ENCODE measurements at places on chromosomes 2 and 18.

DNA sequence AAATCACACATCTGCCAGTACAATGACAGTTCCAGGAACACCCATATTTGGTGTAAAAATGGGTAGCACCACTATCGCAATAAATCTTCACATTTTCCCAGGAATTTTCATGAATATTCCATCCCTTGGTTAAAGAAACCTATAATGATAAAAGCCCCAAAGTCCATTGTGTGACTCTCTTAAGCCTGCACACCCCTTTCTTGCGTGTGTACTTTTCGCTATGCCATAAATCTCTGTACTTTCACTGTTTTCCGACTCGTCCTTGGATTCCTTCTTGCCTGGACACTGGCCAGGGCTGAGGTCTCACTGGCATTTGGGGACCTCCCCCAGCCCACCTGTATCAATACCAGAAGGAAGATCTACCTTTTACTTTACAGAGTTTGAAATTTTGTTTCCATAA lies 172.3 kb downstream of the RNF152 start:
- no peak for DNase-seq

DNA sequence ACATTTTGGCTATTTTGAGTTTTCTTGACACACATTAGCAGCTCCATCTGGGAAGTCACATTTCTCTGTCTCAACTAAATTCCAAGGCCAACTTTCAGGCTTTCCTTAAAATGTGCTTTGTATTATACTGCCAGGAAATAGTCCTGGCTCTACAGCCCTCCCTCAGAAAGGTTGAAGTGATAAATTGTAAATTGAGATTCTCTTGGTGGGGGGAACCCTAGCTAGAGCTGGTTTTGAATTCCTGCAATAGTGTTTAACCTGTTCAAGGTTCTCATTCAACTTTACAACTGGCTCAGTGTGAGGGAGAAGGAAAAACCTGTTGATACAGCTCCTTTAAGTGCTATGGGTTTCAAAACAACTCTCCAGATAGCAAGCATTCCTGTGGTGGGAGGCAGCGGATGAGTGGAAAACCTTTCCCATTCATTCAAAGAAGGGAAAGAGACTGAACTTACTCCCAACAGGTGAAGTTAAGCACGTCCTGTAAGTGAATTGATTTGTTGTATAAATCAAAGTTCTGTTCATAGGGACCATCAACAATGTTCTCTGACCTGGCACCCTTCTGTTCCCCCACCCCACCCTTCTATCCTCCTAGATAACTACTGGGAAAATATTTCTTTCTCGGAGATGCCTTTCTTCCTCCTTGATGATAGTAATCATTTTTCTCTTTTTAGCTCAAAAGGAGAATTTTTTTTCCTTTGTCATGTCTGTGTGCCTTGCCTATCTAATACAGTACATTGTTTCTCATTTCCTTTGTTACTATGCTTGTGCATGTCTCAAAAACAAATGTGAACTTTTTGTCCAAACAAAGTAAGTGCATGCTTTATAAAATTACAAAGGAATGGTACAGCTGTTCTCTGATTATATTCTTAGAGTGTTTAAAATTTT lies 44.2 kb upstream of the SLC39A10 start:
- no peak for DNase-seq

DNA sequence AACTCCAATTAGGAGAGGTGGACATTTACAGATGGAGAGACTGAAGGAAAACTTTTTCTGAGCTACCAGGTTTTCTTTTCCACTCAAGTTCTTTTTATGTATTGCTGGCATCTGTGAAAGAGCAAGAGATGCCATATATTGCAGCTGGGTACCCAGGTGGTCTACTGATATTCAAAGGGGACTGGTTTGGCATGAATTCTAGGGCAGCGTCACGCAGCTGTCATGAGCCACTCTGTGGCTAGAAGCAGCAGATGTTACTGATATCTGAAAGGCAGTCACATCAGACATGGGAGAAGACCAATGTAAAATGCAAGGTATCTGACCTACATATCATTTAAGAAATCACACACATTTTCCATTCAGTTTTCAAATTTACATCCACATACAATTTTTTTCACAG lies 408.8 kb downstream of the GALNT13 start:
- no peak for DNase-seq

DNA sequence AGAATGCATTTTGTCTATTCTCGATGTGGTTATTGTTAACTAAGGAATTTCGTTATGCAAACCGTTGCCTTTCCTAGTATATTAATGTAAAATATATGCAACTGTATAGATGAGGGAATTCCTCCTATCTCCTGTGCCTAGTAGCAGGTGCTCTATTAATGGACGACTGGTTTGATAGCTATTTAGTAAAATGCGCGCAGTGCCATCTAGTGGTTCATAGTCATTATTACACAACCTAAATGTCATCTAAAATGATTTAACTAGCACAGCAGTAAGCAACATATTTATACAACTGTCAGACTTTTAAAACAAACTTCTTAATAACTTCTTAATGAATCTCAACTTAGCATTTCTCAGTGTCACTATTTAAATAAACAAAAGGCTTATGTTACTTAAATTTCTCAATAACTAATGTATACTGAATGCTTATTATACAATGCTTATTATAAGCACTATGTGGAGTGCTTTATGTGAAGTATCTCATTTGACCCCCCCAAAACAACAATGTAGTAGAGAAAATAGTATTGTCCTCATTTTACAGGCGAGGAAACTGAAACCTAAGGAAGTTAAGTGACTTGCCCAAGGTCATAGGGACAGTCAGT lies 77.9 kb downstream of the DTNA start:
- peak; percentile 84 for DNase-seq

- peak; percentile 14 for DNase-seq
Measured at GRCh38 chr2:58449286-58450010, 208.3 kb upstream of the FANCL start.

GRCh38 chr2:233199870-233200269 lies 51.6 kb upstream of the ATG16L1 start:
- no peak for DNase-seq

DNA sequence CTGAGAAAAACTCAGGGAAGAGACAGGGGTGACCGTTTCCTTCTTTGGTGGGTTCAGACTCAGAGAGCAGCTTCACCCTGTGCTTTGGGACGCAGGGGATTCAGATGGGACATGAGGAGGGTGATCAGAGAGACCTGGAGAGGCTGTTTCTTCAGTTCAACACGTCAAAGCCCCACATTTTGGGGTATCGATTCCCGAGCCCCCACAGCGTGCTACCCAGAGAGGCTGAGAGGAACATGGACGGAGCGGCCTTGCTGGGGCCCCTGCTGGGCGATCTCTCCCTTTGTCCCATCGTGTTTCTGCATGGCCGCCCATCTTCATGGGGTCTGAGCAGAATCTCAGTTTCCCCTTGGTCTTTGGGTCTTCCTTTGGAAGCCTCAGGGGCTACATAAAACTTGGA lies 38.2 kb upstream of the PXDN start:
- DNase-seq, result no peak

- DNase-seq, result no peak
Measured at GRCh38 chr2:205613970-205614559, 68.2 kb upstream of the NRP2 start.

GRCh38 chr2:47035615-47036488 lies 119.3 kb downstream of the STPG4 start:
- DNase-seq, result no peak

GRCh38 chr2:80894486-80894885 lies 589.9 kb upstream of the LRRTM1 start:
- DNase-seq, result no peak

GRCh38 chr2:11430729-11431128 lies 35.2 kb downstream of the E2F6 start:
- DNase-seq, result no peak

GRCh38 chr18:62282188-62282629 lies 42.9 kb upstream of the TNFRSF11A start:
- no peak for DNase-seq

DNA sequence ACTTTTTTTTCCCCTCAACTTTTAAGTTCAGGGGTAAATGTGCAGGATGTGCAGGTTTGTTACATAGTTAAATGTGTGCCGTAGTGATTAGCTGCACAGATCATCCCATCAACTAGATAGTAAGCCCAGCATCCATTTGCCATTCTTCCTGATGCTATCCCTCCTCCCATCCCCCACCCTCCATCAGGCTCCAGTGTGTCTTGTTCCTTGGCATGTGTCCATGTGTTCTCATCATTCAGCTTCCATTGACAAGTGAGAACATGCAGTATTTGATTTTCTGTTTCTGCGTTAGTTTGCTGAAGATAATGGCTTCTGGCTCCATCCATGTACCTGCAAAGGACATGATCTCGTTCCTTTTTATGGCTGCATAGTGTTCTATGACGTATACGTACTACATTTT lies 47.2 kb upstream of the STON1 start:
- no peak for DNase-seq

- DNase-seq, result peak; percentile 49
Measured at GRCh38 chr18:21599585-21600525, 649 bp downstream of the ESCO1 start.

GRCh38 chr2:62627667-62628066 lies 77.8 kb upstream of the EHBP1 start:
- DNase-seq, result no peak

DNA sequence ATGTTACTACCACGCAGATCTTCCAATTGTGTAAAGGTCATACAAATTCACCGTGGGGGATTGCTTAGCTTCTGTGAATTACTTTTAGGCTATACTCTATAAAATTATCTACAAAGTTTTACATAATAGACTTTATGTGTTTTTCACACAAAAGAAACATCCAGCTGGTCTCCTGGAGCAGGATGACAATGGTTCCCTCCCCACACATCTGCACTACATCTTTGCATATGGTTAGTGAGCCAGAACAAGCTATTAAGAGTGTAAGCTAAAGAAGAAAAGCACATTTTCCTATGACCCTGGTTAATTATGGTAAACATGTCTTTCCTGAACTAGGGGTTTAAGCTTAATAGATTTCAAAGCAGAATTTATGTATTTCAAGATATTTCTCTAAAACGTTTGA lies 295.1 kb downstream of the ASXL3 start:
- peak; percentile 53 for DNase-seq

GRCh38 chr2:119772128-119772527 lies 12.4 kb downstream of the PTPN4 start:
- no peak for DNase-seq

DNA sequence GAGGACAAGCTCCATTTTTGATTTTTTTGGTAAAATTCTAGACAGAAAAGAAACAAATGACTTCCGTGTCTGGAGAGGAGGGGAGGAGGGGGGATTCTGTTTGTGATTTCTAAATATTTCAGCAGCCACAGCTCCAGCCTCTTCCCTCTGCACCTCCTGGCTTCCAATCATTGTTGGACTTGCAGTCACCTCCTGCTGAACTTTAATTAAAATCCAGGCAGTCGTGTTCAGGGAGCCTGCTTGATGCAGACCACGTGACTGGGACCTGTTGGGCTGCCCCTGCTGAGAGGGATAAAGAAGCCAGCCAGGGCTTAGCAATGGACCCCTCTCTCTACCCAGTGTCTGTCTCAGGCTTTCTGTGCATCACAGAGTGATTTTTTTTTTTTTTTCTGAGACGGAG lies 115.1 kb downstream of the SH3BP4 start:
- no peak for DNase-seq

GRCh38 chr2:179898873-179899272 lies 37.5 kb upstream of the ZNF385B start:
- DNase-seq, result peak; percentile 44

GRCh38 chr18:48547531-48547981 lies 8.7 kb downstream of the CTIF start:
- DNase-seq, result no peak

DNA sequence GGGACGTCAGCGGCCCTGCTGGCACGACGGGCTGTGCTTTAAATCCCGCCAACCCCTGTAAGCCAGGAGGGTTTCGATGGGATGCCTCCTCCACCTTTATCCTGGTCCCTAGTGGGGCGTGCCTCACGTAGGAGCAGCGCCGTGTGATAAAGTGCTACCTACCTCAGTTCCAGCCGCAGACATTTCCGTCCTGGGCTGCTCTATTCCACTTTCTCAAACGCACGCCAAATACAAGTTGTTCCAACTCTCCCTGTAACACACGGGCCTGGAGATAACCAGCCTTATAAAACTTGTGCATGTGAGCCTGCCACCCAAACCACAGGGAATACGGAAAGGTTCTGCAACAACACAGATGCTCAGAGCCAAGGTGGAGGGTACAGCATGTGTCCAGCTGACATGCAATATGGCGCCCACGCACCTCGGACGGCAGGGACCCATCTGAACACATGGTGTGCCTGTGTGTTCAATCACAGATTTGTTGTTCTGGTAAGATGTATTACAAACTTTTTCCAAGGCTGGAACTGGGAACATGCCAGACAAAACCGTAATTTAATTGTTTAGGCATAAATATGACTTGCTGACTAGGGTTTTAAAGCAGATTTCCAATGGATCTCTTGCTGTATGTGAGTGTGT lies 47.7 kb downstream of the ZNF516 start:
- DNase-seq, result no peak

GRCh38 chr2:209526561-209526960 lies 102.7 kb downstream of the MAP2 start:
- no peak for DNase-seq

DNA sequence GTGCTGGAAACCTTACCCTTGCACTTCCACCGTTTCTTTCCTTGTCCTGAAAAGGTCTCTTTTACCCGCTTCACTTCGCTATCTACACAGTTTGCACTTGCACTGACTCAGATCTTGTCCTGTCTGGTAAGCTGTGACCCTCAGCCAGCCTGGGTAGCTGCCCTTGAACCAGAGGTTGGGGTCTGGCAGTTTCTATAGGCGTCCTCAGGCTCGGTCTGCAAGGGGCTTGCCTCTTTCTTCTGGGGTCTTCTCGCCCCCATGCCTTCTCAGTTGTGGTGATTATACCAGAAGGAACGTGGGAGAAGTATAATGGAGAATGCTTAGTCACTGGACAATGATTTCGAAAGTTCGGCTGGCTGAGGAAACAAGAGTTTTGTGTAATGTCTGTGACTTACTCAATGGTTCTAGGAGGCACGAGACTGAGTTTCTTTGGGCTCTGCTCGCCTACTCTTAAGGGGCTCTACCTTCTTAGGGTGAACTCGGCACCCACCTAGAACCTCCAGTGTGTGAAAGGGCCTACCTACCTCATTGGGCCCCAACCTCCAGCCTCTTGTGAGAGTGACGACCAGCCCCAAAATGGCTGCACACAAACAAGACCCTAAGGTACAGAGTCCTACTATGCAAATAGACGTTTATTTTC lies 6.9 kb upstream of the STAT1 start:
- DNase-seq, result no peak

DNA sequence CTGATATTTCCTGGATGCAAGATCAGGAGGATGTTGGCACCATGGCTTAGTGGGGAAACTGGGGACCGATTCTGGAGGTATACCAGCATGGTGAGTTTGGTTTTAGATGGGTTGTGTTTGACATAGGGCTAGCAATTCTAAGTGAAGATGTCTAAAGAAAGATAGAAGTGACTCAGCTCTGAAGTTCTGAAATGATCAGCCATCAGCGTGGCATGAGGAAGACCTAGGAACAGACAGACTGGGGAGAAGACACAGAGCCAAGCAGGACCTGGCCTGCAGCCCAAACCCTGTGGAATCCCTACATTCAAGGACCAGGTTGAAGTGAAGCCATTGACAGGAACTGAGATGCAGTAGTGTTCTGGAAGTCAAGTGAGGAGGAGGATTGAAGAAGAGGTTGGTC lies 39.8 kb downstream of the HRH4 start:
- DNase-seq, result no peak

All from NCI-H748 treated with DMSO at 0.1 percent for 48 hours (cell line).